KG1 (cell line): ENCODE measurements at places on chromosomes 7 and 10.

- no peak for DNase-seq
These were observed 299.8 kb downstream of the CCDC3 start for GRCh38 chr10:12701696-12702095.

DNA sequence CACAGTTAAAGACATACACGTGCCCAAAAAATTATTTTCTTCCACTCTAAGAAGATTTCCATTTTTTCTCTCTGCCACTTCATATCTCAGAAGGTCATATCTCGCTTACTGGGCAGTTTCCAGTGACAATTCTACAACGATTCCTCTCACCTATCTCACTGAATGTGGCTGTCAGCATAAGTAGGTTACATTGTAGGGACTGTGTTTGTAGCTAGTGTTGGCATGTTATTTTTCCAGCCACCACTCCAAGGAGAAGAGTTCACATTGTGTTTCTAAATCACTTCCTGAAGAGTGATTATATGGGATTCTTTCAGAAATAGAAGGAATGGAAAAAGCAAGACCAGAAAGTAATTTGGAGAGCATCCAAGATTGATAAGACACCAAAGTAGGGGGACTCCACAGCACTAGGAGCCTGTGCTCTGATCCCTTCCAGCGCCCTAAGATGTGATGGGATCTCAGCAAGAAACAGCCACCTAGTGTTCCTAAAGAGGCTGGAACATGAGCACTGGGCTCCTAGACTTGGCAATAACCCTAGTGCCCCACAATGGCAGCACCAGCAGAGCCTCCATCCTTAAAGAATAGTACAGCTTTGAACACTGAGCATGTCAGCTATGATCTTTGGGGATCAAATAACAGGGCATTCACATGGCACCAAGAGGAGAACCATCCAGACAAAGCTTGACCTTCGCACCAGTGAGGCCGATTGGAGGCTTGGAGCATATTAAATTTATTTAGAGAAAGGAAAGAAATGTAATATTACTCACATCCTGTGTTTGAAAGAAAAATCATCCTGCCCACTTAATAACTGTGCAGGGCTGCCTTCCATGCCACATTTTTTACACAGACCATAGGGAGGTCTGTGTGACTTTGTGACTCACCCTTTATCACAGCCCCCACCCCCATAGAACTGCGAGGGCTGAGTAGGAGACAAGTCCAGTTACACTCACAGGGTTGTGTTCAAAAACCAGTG is 51.8 kb downstream of the CAV1 start:
- no peak for DNase-seq

- DNase-seq = no peak
These were observed 36.0 kb downstream of the C10orf143 start for GRCh38 chr10:130074639-130075038.

- DNase-seq = no peak
These were observed 349.9 kb upstream of the NFE2L3 start for GRCh38 chr7:25802057-25802456.

DNA sequence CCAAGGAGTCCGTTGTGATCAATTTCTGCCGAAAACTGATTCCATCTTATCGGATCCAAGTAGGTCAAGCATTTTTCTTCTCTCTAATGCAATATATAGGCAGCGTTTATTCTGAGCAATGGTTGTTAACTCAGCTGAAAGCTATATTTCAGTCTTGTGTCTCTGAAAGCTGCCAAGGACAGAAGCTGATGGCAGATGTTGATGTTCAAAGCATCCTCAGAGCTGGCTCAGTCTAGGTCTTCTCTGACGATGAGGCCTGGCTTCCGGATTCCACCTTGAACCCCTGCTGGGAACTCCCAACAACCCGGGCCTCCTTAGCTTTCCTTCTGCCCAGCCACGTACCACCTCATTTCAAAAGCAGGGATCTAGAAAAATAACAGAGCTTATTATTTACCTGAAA is 863.6 kb downstream of the NRG3 start:
- DNase-seq = no peak

DNA sequence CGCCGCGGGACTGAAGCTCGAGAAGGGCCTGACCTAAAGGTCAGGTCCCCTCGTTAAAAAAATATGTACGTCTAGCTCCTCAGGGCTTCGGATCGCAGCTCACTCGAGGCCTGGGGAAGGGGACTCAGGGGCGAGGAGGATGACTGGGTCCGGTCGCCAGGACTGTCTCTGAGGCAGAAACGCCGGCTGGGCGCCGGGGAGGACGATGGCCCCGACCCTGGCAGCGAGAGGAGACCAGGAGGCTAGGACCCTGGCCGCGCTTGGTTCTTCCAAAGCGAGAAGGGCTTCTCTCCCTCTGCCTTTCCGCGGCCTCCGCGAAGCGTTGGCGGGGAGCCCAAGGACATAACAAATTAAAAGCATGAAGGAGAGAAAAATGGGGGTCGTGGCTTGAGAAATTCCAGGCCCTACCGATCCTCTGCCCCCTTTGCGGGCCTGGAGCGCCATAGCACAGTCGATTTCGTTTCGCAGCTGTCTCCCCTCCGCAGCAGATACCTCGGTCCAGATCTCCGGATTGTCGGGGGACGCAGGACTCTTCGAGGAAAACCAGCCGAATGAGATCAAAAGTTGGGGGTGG is 3.1 kb downstream of the NKX2-3 start:
- no peak for DNase-seq

DNA sequence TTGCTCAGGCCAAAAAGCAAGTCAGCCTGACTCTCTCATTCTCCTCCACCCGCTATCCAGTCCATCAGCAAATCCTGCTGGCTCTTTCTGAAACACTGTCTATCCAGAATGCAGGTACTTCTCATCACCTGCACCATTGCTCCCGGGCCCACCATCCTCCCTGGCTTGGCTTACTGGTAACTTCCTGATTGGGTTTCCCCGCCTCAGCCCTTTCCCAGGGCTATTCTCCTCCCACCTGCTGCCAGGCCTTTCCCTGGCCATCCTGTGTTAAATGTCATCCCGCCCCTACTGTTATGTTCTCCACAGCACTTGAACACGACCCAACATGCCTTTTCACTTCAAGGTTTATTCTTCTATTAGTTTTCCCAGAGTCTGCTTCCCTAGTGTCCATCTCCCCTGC is 124.0 kb downstream of the CNNM2 start:
- DNase-seq = no peak

DNA sequence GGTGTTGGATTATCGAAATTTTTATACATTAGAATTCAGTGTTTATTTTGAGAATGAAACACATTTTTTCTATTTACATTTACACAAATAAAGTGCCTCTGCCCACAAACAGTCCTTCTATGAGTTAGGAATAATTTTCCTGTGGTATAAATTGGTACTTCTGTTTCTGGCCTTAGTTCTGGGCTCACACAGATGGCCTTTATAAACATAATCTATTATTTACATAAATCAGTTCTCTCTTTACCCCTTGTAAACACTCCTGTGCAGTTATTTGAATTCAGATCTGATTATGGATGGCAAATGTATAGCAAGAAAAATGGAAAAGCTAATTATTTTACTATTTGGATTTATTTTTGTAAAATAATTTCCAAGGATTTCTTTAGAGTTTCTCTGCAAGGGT is 143.2 kb downstream of the PRKG1 start:
- DNase-seq = no peak

DNA sequence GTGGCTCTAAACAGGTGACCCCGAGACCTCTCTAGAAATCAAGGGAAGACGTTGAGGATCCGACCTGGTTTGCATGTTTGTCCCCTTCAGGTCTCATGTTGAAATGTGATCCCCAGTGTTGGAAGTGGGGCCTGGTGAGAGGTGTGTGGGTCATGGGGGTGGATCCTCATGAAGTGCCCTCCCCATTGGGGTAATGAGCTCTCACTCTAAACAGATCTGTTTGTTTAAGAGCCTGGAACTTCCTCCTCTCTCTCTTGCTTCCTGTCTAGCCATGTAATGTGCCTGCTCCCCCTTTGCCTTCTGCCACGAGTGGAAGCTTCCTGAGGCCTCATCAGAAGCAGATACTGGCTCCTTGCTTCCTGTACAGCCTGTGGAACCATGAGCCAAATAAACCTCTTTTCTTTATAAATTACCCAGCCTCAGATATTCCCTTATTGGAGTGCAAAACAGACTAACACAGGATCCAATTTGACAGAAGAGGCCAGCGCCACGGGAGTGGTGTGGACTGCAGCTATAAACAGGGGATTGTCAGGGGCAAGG is 10.8 kb upstream of the POLM start:
- no peak for DNase-seq

DNA sequence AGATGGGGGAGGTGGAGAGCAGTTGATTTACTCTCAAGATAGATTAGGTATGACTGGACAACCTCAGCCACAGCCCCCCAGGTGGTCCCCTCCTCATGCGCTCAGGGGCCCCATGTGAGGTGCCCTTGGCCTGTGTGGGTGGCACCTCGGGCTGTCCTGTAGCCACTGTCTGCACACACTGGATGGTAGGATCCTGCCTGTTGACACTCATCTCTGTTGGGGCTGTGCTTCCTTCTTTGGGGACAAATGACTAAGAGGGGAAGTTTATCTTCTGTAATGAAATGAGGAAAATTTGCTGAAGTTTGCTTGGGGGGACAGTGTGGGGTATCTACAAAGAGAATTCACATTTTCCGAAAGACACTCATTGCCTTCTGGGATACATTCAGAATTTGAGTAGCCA is 53.6 kb upstream of the ANTXRL start:
- DNase-seq = no peak

GRCh38 chr10:124027031-124027611 is 66.3 kb downstream of the CHST15 start:
- no peak for DNase-seq
